Kidney (tissue), 22 donors: ENCODE measurements at places on chromosomes 5 and 9.

GRCh38 chr5:133287500-133287899 lies 235.7 kb downstream of the HSPA4 start:
- no peak overlapping the region for H3K4me3 ChIP-seq
- peak; percentile 22 for DNase-seq
- H3K27ac ChIP-seq, result no peak overlapping the region
- H3K36me3 ChIP-seq, result no peaks in the 10 kb centered on the region
- H3K4me1 ChIP-seq, result no peaks in the 10 kb centered on the region
- H3K27me3 ChIP-seq, result no peaks in the 10 kb centered on the region

- no peak overlapping the region for H3K27ac ChIP-seq
- H3K36me3 ChIP-seq, result no peaks in the 10 kb centered on the region
- no peak for DNase-seq
These were observed 71.4 kb upstream of the STXBP1 start for GRCh38 chr9:127540664-127541041.

DNA sequence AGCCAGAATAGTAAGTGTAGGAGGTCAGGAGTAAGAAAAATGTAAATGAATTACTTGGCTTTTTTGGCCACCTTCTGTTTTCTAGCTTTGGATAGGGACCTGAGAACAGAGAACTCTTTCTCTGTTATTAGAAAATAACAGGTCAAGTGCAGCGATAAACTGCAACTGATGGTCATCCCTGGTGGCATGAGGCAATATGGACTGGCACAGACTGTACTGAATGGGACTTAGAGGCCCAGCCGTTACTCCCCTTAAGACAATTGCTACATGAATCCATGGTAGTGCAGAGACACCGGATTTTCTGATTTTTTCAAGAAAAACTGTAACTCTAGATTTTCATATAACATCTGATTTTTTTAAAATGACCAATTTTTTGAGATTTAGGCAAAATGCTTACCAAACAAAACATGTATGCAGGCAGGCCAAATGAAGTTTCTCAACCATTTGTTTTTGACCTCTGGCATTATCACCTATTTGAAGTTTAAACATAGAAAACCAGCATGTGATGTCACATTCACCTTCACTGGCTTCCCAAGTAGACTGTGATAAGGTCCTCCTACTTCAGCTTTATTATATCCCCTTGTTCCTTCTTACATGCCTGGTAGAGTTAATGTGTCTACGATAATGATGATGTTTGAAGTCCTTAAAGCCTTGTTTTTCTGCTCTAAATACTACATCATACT lies 262.6 kb downstream of the KCTD16 start:
- no peaks in the 10 kb centered on the region for H3K4me1 ChIP-seq
- no peak overlapping the region for H3K4me3 ChIP-seq
- H3K27ac ChIP-seq, result no peak overlapping the region

- no peak for DNase-seq
- no peaks in the 10 kb centered on the region for H3K27me3 ChIP-seq
- peaks cover 15% of the 10 kb centered on the region for H3K36me3 ChIP-seq
- H3K4me1 ChIP-seq, result no peaks in the 10 kb centered on the region
- H3K27ac ChIP-seq, result no peak overlapping the region
These were observed 8.2 kb downstream of the CEP120 start for GRCh38 chr5:123414974-123415373.

DNA sequence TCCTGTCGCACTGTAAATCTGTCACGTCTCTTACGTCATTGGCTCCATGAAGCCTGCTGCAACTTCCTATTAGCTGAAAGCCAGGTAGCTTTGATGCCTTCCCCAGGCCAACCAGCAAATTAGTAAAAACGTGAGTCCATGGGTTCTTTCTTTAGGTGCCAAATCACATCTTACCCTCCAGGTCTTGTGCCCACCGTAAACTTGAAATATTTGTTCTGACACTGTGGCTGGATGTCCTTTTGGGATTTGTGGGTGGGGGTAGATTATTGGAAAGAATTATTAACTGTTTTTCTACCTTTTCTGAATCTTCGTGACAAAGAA lies 172.8 kb downstream of the NR3C1 start:
- H3K36me3 ChIP-seq, result no peaks in the 10 kb centered on the region
- H3K27me3 ChIP-seq, result no peaks in the 10 kb centered on the region
- no peak for DNase-seq
- H3K4me3 ChIP-seq, result no peak overlapping the region

- H3K27me3 ChIP-seq, result no peaks in the 10 kb centered on the region
- no peak overlapping the region for H3K27ac ChIP-seq
- H3K36me3 ChIP-seq, result no peaks in the 10 kb centered on the region
- H3K4me1 ChIP-seq, result no peaks in the 10 kb centered on the region
- H3K4me3 ChIP-seq, result no peak overlapping the region
- no peak for DNase-seq
These were observed 22.1 kb downstream of the ETF1 start for GRCh38 chr5:138520971-138521370.

DNA sequence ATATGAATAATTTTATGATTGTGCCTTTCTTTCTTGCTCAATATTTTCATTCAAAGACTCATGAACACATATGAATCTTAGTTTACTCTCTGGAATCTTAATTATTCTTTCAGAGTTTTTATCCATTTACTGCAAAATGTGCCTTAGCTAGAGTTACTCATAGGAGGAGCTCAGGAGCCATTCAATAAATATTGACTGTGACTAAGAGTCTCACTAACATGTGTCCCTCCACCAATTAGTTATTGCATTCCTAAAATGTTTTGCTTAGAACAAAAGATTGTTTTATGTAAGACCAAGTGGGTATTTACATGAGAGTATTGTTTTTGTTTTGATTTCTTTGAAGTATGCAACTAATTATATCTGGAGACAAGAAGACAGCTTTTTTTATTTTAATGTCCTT lies 218.4 kb upstream of the MAST4 start:
- H3K27ac ChIP-seq, result no peak overlapping the region
- H3K4me3 ChIP-seq, result no peak overlapping the region
- no peak for DNase-seq
- no peaks in the 10 kb centered on the region for H3K27me3 ChIP-seq

DNA sequence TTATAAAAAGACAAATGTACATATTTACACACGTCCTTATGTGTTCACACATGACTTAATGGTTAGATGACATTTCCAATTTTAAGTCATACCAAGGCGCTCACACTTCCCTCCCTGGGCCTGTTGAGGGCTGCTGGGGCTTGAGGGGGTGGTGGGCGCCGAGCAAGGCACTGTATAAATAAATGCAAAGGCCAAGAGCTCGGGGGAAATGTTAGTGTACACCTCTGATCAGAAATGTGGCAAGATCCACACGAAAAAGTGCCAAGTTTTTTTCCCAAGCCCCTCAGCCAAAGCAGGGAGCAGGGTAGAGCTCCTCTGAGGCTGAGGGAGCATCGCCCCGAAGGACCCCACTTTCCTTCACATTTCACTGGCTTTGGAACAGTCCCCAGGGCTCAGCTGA lies 7.5 kb downstream of the IRF1 start:
- no peaks in the 10 kb centered on the region for H3K27me3 ChIP-seq
- no peak overlapping the region for H3K27ac ChIP-seq
- peaks cover 41% of the 10 kb centered on the region for H3K36me3 ChIP-seq
- peak; percentile 22 for DNase-seq
- H3K4me3 ChIP-seq, result no peak overlapping the region

DNA sequence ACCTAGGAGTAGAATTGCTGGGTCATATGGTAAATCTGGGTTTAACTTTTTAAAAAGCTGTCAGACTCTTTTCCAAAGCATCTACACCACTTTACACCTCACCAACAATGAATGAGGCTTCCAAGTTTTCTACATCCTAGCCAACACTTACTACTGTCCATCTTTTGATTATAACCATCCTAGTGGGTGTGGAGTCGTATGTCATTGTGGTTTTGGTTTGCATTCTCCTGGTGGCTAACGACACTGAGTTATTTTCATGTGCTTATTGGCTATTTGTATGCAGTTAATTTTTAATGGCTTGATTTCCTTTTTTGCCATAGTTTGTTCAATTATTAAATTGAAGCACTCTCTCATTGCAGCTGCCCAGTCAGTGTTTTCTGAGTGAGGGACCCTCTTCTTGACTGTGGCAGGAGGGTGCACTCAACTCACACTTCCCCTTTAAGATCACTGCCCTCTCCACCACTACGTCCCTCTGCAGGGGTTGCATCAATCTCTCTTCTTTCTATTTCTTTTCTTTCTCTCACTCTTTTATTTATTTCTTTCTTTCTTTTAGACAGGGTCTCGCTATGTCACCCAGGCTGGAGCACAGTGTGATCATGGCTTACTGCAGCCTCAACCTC lies 182.3 kb downstream of the C9orf152 start:
- no peak overlapping the region for H3K27ac ChIP-seq
- H3K4me3 ChIP-seq, result no peak overlapping the region
- no peaks in the 10 kb centered on the region for H3K4me1 ChIP-seq
- no peak for DNase-seq
- no peaks in the 10 kb centered on the region for H3K27me3 ChIP-seq
- no peaks in the 10 kb centered on the region for H3K36me3 ChIP-seq

- H3K36me3 ChIP-seq, result no peaks in the 10 kb centered on the region
- no peak overlapping the region for H3K27ac ChIP-seq
- H3K4me3 ChIP-seq, result no peak overlapping the region
- no peak for DNase-seq
- peaks cover 12% of the 10 kb centered on the region for H3K4me1 ChIP-seq
These were observed 221.4 kb downstream of the NR3C1 start for GRCh38 chr5:143182106-143182505.
